ENCODE measurements at places on chromosomes 5 and 9.

DNA sequence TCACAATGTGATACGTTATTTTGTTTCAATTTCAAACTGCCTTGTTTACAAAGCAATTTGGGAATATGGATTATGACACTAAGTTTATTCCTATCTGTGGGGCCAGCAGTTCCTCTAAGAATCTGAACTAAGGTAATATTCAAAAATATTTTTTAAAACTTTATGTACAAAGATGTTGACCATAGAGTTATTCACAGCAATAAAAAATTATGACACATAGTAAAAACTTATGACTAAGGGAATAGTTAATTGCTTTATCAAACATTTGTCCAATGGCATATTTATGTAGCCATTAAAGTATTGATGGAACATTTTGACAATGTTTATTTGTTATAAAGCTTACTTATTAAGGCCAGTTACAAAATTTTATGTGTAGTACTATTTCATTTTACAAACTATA, 73.4 kb upstream of the FREM1 start:
- no peak for DNase-seq

- DNase-seq = no peak
These were observed 69.9 kb upstream of the OR2K2 start for GRCh38 chr9:111399772-111400563.

GRCh38 chr5:8070138-8070537, 201.2 kb downstream of the MTRR start:
- no peak for DNase-seq

DNA sequence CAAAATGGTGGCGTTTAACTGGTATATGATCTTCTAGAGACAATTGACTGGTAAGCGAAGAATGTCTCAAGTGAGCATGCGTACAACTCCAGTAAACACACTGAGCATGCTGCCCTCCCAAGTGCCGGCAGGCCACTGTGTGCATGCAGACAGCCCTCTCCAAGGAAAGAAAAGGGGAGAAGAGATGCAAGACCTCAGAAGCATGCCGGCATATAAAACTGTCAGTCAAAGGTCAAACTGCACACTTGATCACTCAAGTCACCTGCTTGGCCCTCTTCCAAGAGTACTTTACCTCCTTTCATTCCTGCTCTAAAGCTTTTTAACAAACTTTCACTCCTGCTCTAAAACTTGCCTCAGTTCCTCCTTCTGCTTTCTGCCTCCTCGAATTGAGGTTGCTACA, 910.2 kb downstream of the TAF11L14 start:
- DNase-seq = no peak

GRCh38 chr5:142955628-142956027, 185.5 kb downstream of the ARHGAP26 start:
- DNase-seq = no peak

- DNase-seq = no peak
These were observed 114.5 kb downstream of the MTRR start for GRCh38 chr5:7983433-7983832.

- no peak for DNase-seq
These were observed 126.9 kb downstream of the TTC39B start for GRCh38 chr9:15180124-15180523.

DNA sequence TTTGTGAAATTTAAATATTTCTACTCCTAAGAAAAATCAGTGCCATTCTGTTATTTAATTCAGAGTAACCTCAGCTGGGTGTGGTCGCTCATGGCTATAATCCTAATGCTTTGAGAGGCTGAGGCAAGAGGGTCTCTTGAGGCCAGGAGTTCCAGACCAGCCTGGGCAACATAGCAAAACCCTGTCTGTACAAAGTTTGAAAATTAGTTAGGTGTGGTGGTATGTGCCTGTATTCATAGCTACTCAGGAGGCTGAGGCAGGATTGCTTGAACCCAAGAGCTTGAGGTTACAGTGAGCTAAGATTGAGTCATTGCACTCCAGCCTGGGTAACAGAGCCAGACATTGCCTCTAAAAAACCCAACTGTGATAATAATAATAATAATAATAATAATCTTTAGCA, 44.8 kb upstream of the CNTLN start:
- DNase-seq = no peak

- no peak for DNase-seq
These were observed 269.9 kb upstream of the PAPPA start for GRCh38 chr9:115883467-115884329.

GRCh38 chr9:136525207-136525606, 20.6 kb downstream of the NOTCH1 start:
- DNase-seq = peak; percentile 50

DNA sequence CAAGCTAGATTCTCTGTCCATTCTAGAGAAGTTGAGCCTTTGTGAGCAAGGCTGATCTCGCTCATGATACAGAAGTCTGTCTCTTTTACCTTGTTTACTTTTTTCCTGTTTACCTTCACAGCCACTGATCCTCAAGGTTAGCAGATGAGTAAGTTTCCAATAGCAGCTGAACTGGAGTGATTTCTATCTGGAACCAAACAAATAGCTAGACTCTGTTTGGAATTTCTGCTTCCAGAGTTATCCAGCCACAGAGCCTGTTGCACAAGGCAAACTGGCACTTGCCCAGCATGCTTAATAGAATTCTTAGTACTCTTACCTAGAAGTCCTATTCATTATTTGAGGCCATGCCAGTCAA, 12.8 kb upstream of the PANK3 start:
- no peak for DNase-seq

GRCh38 chr9:2128141-2128540, 113.0 kb downstream of the SMARCA2 start:
- DNase-seq = no peak

- DNase-seq = no peak
These were observed 441.1 kb downstream of the EBF1 start for GRCh38 chr5:158658446-158659230.

DNA sequence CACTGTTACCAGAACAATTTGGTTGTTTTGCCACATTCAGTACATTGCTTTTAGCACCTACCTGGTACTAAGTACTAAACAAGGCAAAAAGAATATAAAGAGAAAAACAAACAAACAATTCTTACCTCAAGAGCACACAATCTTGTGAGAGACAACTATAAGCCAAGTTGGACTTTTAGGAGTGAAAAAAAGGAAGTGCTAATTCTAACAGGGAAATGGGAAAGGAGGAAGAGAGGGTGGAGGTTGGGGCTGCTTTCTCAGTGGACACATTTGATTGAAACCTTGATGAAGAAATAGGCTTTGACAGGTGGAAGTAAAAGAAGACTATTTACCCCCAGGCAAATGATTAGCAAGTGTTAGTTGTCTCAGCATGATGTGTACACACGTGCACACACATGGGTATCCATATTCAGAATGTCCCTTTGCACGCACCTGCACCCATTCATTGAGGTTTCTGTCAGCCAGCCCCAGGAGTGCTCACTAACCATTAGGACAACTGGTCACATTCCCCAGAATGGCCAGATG, 302.6 kb downstream of the ACTL7B start:
- DNase-seq = no peak

GRCh38 chr5:102583276-102584124, 84.7 kb upstream of the SLCO6A1 start:
- no peak for DNase-seq

- DNase-seq = no peak
These were observed 18.4 kb downstream of the URM1 start for GRCh38 chr9:128389395-128390149.

DNA sequence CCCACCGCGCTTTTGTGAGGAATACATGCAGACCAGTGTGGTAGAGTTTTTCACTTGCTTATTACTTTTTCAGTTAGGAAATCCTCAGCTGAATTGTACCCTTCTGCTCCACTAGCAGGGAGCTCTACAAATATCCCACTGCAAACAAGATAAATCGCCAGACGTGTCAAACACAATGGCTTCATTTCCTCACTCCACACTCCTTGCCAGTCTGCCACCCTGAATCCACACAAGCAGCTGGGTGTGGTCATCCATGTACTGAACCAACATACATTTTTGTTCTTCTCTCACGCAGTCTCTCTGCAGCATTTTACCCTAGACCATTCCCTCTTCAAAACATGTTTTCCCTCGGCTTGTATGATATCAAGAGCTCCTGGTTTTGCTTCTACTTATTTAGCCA, 3.7 kb upstream of the ROR2 start:
- DNase-seq = no peak

DNA sequence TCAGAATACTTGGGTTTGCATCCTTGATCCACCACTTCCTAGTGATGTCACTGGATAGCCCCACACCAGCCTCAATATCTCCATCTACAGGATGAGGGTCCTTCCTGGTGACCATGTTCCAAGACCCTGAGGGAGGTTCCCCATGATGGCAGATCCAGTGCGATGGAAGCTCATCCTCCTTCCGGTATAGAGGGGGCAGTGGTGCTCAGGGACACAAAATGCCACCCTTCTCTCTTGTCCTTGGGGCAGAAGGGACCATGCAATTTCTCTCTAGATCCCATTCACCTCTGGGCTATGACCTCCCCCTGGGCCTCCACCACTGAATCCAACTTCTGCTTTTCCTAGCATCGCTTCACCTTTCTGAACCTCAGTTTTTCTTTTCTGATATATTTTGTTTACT, 5.4 kb upstream of the SLC25A51 start:
- DNase-seq = no peak

DNA sequence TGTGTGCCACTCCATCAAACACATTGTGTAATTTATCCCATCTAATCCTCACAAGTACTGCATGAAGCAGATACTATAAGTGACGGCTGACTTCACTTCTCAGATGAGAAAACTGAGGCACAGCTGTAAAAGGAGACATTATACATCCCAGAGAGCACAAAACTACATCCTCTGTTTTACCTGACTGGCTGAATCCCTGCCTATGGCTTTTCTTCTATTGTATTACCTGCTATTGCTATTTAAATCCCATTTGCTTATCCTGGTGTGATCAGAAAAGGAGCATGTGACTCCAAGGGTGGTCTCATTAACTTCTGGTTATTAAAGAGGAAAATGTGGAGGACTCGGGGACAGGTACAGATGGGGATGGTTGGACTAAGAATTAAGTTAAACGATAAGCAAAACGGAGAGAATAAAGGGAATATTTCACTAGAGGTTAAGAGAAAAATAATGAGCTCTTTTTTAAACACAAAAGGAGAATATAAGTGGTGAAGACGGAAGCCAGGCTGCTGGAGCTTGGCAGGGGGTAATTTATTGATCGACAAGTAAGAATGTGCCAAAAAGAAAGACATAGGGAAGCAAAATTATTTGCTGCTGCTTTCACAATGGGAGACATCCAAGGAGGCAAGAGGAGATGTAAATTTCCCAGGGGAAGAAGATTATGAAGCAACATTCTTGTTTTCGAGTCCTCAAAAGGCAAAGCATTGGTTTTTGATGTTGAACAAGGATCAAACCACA, 155.7 kb upstream of the GPR151 start:
- DNase-seq = no peak

DNA sequence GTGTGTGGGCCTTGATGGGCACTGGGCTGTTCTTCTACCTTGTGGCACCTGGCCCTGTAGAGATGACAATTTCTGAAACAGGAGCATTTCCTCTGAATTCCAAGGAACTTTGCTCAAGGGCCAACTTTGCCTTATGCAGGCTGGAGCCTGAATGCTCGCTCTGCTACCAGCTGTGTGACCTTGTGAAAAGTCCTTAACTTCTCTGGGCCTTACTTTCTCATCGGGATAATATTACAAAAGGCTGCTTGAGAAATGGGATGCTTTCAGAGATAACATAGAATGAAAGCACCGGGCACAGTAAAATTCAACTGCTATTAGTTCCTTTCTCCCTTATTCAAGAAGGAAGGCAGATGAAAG, 58.8 kb downstream of the GADD45G start:
- DNase-seq = no peak

- DNase-seq = no peak
These were observed 41.2 kb downstream of the FYB1 start for GRCh38 chr5:39178171-39178570.

- DNase-seq = no peak
These were observed 68.1 kb downstream of the AOPEP start for GRCh38 chr9:94794476-94795167.

DNA sequence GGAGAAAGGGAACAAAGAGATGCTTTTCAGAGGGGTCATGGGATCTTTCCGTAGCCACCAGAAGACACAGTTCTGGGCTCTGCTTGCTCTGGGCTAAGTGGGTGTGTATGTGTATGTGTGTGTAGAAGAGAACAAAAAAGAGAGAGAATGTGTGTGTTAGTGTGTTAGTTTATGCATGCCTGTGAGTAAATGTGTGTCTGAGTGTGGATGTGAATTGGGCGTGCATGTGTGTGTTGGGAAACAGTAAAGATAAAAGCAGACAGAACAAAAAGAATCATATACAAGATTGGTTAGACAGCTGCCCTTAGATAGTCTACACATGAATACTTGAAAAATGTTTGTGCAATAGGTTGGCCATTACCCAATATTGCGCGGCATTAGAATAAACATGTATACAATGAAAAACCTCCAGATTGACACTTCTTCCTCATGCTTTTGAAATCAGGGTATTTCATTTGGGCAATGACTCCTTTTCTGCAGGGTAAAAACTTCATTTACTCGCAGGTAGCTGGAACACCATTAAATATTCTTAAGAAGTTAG, 36.5 kb upstream of the HSPA9 start:
- DNase-seq = no peak

- DNase-seq = no peak
These were observed 106.5 kb downstream of the ANKRD55 start for GRCh38 chr5:56126487-56127179.

DNA sequence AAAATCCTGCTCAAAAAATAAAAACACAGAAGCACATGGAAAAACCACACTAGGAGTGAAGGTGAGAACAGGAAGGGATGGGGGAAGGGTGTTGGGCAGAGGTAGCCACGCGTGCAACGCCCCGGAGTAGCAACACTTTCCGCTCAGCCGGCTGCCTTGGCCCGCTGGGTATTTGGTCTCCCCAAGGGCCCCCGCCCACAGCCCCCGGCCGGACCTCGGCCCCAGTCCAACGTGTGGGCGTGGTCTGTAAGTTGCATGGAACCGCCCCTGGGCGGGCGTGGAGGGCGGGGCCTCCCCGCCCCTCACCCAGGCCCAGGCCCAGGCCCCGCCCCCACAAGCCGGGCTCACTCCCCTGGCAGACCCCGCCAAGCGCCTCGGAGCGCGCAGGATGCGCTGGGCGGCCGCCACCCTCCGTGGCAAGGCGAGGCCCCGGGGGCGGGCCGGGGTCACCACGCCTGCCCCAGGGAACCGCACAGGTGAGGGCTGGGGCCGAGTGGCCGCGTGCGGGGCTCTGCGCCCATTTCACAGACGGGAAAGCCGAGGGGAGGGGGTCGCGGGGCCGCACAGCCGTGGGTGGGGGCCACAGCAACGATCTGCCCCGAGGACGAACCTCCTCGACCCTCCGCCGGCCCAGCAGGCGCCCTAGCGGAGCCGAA, at the start of gene SUSD3:
Gene SUSD3 (plus strand): TSS at position 347 of the 656 bp plus-strand sequence. CDS start 42 bp downstream, at position 389.
- DNase-seq = peak; percentile 69

DNA sequence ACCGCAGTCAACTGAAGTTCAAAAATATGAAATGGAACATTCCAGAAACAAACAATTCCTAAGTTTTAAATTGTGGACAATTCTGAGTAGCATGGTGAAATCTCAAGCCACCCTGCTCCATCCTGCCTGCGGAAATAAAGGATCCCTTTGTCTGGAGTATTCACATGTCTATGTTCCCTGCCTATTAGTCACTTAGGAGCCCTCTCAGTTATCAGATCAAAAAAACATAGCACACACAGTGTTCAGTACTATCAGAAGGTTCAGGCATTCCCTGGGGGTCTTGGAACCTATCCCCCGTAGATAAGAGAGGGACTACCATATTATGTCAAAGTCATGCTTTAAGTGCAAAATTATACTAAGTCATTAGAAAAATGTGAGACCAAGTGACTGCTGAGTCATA, 300.8 kb downstream of the SEMA5A start:
- DNase-seq = no peak
